Activated CD8-positive, alpha-beta memory T cell treated with anti-CD3 and anti-CD28 coated beads for 1 hour (primary cell): ENCODE measurements at places on chromosomes 3 and 15.

DNA sequence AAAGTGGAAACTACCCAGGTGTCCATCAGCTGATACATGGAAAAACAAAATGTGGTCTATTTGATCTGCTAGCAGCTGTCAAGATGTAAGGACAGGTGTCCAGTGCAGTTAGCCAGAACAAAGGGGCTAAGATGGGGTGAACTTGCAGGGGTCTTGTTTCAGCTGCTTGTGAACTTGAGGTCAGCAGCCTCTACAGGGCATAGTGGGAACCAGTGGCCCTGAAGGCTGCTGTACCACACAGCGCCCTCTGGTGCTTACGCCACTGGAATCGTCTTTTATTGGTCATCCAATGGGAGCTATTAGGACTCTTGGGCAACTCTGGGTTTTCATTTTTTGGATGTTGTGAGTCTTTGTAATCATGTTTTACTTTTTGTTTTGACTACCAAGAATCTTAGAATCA, 62.2 kb upstream of the CTSH start:
- DNase-seq = no peak

DNA sequence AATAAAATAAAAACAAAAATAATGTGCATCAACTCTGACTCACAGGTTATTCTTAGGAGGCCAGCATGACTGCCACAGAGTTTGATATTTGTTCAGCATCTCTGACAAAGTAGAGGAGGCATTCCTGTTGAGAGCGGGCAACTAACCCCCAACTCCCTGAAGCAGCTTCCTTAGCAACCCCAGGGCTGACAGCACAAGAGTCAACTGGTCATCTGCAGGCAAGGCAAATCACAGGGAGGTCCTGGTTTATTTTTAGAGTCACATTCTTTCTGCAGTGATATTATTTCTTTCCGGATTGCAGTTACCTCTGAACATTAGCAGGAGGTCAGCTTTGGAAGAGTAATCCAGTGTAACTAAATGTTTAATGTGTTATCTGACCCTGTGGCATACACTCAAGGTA, 273.0 kb downstream of the PLCL2 start:
- no peak for DNase-seq

DNA sequence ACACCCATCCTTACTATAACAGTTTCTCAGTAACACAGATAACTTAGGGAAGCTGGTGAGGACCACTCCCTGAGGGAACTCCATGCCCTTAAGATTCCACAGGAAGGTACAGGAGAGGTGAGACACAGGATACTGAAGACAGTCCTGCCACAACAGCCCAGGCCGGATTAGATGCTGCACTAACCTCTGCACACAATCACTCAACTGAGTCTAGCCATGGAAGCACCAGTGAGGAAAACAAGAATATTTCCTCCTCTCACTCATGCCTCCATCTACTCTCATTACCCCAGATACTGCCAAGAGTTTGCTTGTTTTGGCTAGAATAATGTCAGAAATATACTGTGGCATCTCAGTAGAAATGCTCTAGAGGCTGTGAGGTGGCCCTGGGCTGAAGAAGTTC, 3.7 kb downstream of the ANO10 start:
- no peak for DNase-seq

GRCh38 chr3:59692117-59692516, 642.3 kb upstream of the CFAP20DC start:
- DNase-seq = no peak

- DNase-seq = no peak
These were observed 109.5 kb upstream of the KCNAB1 start for GRCh38 chr3:156010829-156011228.

DNA sequence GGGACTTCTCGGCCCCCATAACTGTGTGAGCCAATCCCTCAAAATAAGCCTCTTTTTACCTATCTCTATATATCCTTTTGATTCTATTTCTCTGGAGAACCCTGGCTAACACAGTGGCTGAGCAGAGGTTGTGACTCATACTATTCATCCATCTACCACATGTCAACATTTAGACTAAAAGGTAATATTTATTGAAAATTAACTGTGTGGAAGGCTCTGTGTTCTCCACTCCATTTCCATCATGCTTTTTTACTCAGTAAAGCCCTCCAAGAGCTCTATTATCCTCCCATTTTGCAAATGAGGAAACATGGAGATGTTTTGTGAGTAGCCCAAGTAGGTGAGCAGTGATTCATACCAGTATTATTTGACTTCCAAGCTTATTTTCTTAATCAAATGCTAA, 217.9 kb upstream of the DCBLD2 start:
- no peak for DNase-seq

DNA sequence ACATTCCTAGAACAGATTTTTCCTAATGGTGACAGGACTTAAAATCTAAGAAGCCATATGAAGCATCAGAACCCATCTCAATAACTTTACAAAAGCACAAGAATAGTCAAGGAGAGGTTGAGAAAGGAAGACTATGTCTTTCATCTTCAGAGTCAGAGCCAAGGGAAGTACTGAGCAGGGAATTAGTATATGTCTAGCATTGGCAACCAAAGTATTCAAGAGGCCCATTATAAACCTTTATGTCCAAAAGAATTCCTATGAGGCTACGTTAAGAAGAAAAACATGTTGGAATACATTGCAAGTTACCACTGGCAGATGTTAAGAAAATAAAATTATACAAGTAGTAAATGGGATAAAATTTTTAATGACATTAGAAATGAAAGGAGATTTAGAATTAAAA, 150.5 kb downstream of the MAGI1 start:
- DNase-seq = no peak

- DNase-seq = no peak
These were observed 919.9 kb downstream of the NAALADL2 start for GRCh38 chr3:175778994-175779393.

GRCh38 chr15:50353975-50354837, 792 bp downstream of the GABPB1 start:
- no peak for DNase-seq

GRCh38 chr3:176663387-176663786, 533.9 kb downstream of the TBL1XR1 start:
- DNase-seq = no peak

DNA sequence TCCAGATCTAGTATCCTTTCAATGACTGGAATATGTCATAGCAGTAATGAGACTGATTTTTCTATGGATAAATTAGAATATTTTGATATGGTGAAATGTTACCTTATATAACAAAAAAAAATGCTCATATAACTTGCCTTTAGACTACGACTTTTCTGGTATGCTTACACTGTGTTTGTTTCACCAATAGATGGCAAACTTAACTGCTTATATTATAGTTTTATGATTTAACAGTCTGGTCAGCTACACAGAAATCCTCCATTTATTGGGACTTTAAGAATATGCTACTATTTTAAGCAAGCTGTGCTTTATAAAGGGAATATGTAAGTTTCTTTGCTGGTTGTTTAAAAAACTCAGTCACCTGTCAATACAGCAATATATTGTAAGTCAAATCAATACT, 205.6 kb downstream of the VGLL3 start:
- no peak for DNase-seq

DNA sequence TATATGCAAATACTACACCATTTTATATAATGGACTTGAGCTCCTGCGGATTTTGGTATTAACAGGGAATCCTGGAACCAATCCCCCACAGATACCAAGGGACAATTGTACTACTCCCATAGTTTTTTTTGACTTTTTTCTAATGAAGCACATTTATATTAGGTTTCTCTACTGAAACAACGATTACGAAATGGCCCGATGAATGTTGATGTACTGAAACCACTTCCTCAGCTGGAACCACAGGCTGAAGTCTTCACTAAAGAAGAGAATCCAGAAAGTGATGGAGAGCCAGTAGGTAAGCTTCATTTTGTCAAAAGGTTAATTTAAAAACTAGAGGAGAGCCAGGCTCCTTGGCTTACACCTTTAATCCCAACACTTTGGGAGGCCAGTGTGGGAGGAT, 121.5 kb upstream of the LRRFIP2 start:
- no peak for DNase-seq

- DNase-seq = no peak
These were observed 84.1 kb downstream of the TBC1D2B start for GRCh38 chr15:77993374-77993911.

DNA sequence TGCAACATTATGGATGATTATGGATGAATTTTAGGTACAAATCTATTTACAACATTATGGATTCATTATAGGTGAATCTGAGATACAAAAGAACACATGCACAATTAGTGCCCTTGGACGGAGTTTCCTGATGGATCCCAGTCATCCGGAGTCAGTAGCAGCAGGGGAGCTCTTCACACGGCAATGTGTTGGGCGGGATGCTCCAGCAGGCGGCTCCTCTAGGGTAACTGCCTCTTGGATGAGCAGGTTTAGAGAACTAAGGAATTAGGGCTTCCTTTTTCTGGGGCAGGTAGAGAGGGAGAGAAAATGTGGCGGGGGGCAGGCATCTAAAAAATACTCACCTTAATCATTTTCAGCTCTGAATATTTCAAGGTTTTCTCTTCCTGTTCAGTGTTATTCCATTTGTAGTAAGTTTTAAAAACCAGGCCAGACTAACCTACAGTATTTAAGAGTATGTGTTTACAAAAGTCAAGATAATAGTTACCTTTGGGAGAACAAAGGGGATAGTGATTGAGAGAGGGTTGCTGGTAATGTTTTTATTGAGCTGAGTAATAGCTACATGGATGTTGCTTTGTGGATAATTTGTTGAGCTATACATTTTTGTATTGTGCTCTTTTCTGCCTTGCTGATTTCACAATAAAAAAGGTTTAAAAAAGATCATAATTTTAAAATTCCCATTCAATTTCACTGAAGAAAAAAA, 27.4 kb upstream of the GOLM2 start:
- no peak for DNase-seq

GRCh38 chr3:125611908-125612307, 16.6 kb upstream of the OSBPL11 start:
- DNase-seq = no peak

DNA sequence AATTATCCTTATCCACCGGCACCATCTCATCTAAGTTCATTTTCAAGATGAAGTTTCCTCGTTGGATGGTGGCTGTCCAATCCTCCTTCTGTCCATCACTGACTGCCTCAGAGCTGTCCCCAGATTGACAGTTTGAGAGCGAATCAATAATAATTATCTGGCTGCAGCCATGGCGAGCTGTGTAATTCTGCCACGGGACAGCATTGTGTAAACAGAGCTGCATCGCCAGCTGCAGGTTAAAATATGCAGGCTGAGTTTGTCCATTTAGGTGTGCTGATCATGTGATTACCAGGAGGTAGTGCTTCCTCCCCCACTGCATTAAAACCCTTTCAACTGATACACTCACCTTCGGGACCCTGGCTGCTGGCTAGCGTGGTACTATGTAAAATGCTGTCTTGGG, 461.9 kb upstream of the ONECUT1 start:
- no peak for DNase-seq
